ENCODE measurements at places on chromosomes 2 and 18. TPM values are rescaled to one million over a fixed set of nuclear protein-coding genes. Genes with fewer than 3 reads are reported as not detected.

ITGB6 gene
- 7.8 TPM for total RNA-seq

FZD7 gene
- 68.6 TPM for total RNA-seq

MOGAT1 gene
- total RNA-seq: 0.45 TPM

DCAF17 gene
- total RNA-seq: 26.4 TPM

ZNF397 gene
- total RNA-seq: 25.7 TPM

FEV gene
- 51.1 TPM for total RNA-seq
